ENCODE measurements at places on chromosomes 2 and 18.

- no peak for DNase-seq
Observed at GRCh38 chr18:37396971-37397720, 168.5 kb downstream of the CELF4 start.

- no peak for DNase-seq
Observed at GRCh38 chr2:237872178-237872887, 12.9 kb downstream of the RAMP1 start.

- DNase-seq: no peak
Observed at GRCh38 chr2:216880509-216881184, 20.8 kb upstream of the TNP1 start.

DNA sequence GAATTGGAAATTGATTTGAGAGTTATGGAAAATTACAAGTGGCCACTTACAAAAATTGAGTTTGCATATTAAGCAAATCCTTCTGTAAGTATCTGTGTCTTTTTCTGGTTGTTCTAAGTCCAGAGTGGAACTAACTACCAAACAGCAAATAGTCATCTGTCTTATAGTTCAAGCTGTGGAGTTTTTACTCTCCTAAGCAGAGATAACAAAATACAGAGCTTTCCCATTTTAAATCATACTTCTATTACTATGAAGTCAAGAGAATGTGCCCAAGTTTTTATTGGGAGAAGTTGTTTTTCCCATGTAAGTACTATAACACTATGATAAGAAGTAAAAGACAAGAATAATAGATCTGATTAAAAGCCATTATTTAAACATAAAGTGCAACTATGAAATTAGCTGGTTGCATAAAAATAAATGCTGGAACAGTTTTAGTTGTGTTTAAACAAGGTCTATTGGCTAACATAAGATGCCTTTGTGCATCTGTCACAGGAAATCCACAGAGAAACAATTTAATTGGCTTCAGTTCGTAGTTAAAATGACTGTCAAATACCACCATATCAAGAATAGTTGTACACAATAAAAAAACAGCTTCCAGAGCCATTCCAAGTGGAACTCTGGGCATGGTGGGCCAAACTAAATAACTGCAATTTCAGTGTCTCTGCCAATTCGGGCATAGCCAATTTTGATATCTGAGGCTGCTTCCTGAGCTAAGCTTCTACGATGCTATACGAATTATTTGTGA lies 1467.4 kb upstream of the NXPH2 start:
- DNase-seq: no peak

DNA sequence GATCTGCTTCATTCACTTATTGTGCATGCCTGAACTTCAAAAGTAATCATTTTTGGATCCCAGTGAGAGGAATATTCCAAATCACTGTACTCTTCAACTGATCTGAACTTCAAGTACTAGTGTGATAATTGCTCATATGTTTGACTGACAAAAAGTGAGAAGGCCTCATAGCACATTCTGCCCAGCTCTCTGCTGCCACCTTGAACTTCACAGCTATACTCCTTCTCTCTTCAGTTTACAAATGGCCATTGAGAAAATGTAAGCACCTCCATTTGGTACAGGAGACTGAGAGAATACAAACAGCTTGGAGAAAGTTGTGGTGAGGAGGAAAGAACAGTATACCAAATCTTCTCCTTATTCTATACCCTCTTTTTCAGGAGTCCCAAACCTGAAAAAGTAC lies 946.0 kb upstream of the CHAC2 start:
- DNase-seq: no peak

GRCh38 chr2:72891091-72891818 lies 4.0 kb downstream of the SPR start:
- DNase-seq: no peak

All from T-helper 22 cell (primary cell).